Epithelial cell of umbilical artery (primary cell): ENCODE measurements at places on chromosomes 7 and 10. TPM values are rescaled to one million over a fixed set of nuclear protein-coding genes. Genes with fewer than 3 reads are reported as not detected.

WDFY4 gene
- 3.2 and 3.3 TPM in 2 replicates for total RNA-seq

FAM24A gene
- not detected in 2 replicates for total RNA-seq

SLC29A4 gene
- 0.46 and 2.6 TPM in 2 replicates for total RNA-seq

NOLC1 gene
- 42.9 and 51.5 TPM in 2 replicates for total RNA-seq

BAMBI gene
- 1.3 and 5.2 TPM in 2 replicates for total RNA-seq

CHPF2 gene
- 50.2 and 54.6 TPM in 2 replicates for total RNA-seq

MCU gene
- 22.9 and 24.0 TPM in 2 replicates for total RNA-seq

HOXA4 gene
- 0.30 and 0.32 TPM in 2 replicates for total RNA-seq

CRYGN gene
- not detected in 2 replicates for total RNA-seq

GJD4 gene
- not detected in 2 replicates for total RNA-seq

IFIT1 gene
- total RNA-seq, result 6.5 and 164 TPM in 2 replicates

VPS37D gene
- total RNA-seq, result 2.9 and 4.2 TPM in 2 replicates

LRRC18 gene
- total RNA-seq, result not detected in 2 replicates

TMEM270 gene
- not detected in 2 replicates for total RNA-seq

LBX1 gene
- total RNA-seq, result not detected in 2 replicates

WNT8B gene
- total RNA-seq, result not detected in 2 replicates

TRIM73 gene
- total RNA-seq, result 0.32 and 0.91 TPM in 2 replicates

ALOX5 gene
- total RNA-seq, result under 0.01 and 0.15 TPM in 2 replicates

PNLIPRP2 gene
- not detected in 2 replicates for total RNA-seq

SPDYE2B gene
- total RNA-seq, result not detected in 2 replicates

HGF gene
- 0.65 and 1.8 TPM in 2 replicates for total RNA-seq

HMX3 gene
- not detected in 2 replicates for total RNA-seq

CLCN1 gene
- total RNA-seq, result not detected in 2 replicates

GDF2 gene
- total RNA-seq, result not detected in 2 replicates

KCNIP2 gene
- under 0.01 and 0.30 TPM in 2 replicates for total RNA-seq

TET1 gene
- total RNA-seq, result 0.32 and 0.46 TPM in 2 replicates

SLC25A13 gene
- 27.3 and 27.8 TPM in 2 replicates for total RNA-seq

RBP3 gene
- total RNA-seq, result not detected in 2 replicates

LIPM gene
- not detected in 2 replicates for total RNA-seq

CACNB2 gene
- not detected in 2 replicates for total RNA-seq

CALML5 gene
- not detected in 2 replicates for total RNA-seq

PPP1R3C gene
- total RNA-seq, result 1.9 and 5.9 TPM in 2 replicates

LSM8 gene
- 36.8 and 52.9 TPM in 2 replicates for total RNA-seq

TEX47 gene
- not detected in 2 replicates for total RNA-seq

TFEC gene
- 1.7 and 1.9 TPM in 2 replicates for total RNA-seq

PRLHR gene
- not detected in 2 replicates for total RNA-seq

IQUB gene
- total RNA-seq, result 0.15 and 0.32 TPM in 2 replicates

NEBL gene
- total RNA-seq, result 0.65 and 1.7 TPM in 2 replicates

LDB3 gene
- not detected in 2 replicates for total RNA-seq

NYAP1 gene
- 0.65 and 2.6 TPM in 2 replicates for total RNA-seq

BMPER gene
- 0.32 and 0.46 TPM in 2 replicates for total RNA-seq

ST7 gene
- 20.1 and 23.6 TPM in 2 replicates for total RNA-seq

FRAT2 gene
- total RNA-seq, result 13.8 and 14.0 TPM in 2 replicates

SPDYE9 gene
- not detected in 2 replicates for total RNA-seq

RBAK gene
- total RNA-seq, result 7.8 and 8.5 TPM in 2 replicates

ASIC3 gene
- not detected in 2 replicates for total RNA-seq

PNLIP gene
- total RNA-seq, result not detected in 2 replicates

ERVW-1 gene
- total RNA-seq, result not detected in 2 replicates

NFE2L3 gene
- total RNA-seq, result 63.7 and 82.5 TPM in 2 replicates

KLF14 gene
- 0.15 TPM in 1 of 2 replicates, not detected in the other for total RNA-seq

PODXL gene
- 54.4 and 74.4 TPM in 2 replicates for total RNA-seq

SKIDA1 gene
- 0.32 and 0.46 TPM in 2 replicates for total RNA-seq

BTBD16 gene
- not detected in 2 replicates for total RNA-seq
